Activated CD8-positive, alpha-beta memory T cell treated with anti-CD3 and anti-CD28 coated beads for 1 hour (primary cell): ENCODE measurements at places on chromosomes 1 and 21.

- DNase-seq: no peak
Measured at GRCh38 chr1:89556726-89557444, 32.3 kb downstream of the LRRC8B start.

DNA sequence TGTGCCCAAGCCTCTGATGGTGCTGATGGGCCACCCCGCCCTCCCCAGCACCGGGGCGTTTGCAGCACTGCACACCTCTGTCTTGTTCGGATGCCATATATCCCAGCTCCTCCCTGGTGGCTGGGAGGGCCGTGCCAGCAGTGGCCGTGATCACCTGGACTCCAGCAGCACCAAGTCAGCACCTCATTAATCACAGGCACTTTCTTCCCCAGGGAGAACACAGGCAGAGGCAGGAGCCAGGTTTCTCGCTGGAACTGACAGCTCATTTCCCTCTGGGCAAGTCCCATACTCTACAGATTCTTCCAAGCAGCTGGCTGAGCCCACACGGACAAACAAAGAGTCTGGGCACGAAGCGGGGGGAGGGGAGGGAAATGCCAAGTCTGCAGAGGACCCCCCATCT lies 141.7 kb upstream of the EDN2 start:
- DNase-seq: no peak

- no peak for DNase-seq
Measured at GRCh38 chr1:27149084-27149761, 5.7 kb downstream of the SLC9A1 start.

GRCh38 chr1:202628646-202629215 lies 81.5 kb downstream of the SYT2 start:
- DNase-seq: no peak

DNA sequence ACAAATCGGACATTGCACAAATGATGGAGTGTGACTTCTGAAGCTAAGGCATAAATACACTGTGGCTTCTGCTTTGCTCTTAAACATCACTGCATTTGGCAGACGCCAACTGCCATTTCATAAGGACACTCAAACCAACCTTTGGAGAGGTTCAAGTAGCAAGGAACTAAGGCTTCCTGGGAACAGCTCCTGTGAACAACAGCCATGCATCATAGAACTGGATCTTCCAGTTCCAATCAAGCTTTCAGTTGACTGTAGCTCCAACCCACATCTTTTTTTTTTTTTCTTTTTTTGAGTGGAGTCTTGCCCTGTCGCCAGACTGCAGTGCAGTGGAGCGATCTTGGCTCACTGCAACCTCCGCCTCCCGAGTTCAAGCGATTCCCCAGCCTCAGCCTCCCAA lies 10.7 kb upstream of the HUNK start:
- no peak for DNase-seq

DNA sequence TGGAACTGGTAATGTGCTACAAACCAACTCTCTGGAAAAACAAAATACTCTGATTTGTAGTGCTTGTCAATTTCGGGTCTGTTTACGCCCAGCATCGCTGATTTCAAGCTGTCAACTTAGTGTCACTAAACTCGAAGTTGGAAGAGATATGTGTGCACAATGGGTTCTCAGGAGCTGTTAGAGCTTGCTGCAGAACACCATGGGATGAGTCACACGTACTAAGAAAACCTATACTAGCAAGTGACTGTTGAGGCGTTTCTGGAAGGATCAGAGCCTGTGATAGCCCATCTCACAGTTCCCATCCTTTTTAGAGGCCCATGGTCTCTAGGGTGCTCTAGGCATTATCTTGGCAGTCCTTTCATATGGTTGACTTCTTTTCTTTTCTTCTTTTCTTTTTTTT lies 14.3 kb downstream of the GMEB1 start:
- DNase-seq: no peak

DNA sequence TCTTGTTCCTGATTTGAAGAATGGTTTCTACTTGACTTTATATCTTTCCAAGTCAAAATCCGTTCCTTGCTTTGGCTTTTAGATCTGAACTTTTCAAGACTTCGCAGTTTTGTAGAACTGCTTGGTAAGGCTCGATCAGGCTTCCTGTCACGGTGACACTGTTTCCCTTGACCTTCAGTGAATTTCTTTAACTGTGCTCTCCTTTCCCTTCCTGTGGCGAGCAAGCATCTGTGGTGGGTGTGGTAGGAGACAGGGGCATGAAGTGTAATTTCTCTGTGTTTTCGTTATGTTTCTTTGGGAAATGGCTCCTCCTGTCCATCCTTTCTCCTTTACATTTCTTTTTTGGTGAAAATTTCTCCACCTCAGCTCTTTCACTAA lies 10.4 kb downstream of the STYXL2 start:
- no peak for DNase-seq

GRCh38 chr1:39411526-39412478 lies 79.6 kb upstream of the BMP8A start:
- no peak for DNase-seq

- no peak for DNase-seq
Measured at GRCh38 chr1:11880911-11881748, 22.4 kb upstream of the NPPB start.

- no peak for DNase-seq
Measured at GRCh38 chr1:193890935-193891334, 704.5 kb upstream of the B3GALT2 start.

DNA sequence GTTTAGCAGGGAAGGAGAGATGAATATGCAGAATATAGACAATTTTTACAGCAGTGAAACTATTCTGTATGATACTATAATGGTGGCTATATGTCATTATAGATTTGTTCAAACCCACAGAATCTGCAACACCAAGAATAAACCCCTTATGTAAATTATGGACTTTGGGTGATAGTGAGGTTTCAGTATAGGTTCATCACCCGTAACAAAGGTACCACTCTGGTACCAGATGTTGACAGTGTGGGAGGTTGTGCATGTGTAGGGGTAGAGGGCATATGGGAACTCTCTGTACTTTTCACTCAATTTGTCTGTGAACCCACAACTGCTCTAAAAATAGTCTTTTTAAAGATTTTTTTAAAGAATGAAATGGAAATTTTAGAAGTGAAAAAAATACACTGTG lies 29.9 kb upstream of the PRDX6 start:
- DNase-seq: no peak

DNA sequence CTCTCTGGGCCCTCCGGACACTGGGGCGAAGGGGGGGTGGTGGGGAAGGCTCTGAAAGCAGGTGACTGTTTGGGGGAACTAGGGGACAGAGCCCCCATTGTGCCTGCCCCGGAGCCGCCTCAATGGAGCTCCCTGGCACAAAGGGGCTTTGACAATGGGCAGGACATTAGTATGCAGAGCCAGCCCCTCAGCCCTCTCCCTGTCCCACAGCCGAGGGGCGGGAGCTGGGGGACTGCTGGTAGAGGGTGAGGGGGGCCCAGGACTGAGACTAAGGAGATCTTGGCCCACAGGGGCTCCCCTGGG lies 7.8 kb downstream of the KCNJ10 start:
- no peak for DNase-seq
